ENCODE measurements at places on chromosomes 12 and 14. TPM values are rescaled to one million over a fixed set of nuclear protein-coding genes. Genes with fewer than 3 reads are reported as not detected.

DNA sequence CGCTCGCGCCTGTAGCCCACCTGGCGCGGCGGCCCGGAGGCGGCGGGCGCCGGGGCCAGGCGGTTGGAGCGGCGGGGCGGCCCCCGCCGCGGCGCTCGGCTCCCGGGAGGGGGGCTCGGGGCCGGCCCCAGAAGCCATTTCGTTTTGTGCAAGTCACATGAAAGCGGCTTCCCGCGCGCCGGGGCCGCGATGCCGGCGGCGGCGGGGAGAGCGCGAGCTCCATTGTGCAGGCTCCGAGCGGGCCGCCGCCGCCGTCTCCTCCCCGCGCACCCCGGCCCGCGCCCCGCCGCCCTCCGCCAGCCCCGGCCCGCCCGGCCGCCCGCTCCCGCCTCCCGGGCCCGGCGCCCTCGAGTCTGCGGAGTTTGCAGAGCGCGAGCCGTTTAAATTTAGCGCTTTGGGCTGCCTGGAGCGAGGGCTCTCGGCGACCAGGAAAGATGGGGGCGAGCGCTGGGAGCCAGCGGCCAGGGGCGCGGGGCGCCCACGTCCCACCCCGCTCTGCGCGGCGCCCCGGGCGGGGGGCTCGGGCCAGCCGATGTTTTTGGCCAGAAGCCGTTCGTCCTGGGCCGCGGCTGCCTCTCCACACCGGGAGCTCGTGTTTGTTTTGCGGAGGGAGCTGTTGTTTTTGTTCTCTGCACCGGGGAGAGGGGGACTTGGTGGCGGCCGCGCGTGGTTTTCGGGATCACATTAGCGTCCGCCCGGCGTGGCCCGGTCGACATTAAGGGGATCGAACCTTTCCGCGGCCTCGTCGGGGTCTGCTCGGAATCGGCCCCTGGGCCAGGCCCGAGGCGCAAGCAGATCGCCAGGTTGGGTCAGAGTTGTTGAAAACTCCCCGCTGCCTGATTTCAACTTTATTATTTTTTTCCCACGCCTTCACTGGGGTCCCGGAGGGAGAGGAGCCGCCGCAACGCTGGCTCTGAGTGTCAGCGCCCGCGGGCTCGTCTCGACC, 982 bp downstream of the BCL7A start:
- no peak for DNase-seq

DNA sequence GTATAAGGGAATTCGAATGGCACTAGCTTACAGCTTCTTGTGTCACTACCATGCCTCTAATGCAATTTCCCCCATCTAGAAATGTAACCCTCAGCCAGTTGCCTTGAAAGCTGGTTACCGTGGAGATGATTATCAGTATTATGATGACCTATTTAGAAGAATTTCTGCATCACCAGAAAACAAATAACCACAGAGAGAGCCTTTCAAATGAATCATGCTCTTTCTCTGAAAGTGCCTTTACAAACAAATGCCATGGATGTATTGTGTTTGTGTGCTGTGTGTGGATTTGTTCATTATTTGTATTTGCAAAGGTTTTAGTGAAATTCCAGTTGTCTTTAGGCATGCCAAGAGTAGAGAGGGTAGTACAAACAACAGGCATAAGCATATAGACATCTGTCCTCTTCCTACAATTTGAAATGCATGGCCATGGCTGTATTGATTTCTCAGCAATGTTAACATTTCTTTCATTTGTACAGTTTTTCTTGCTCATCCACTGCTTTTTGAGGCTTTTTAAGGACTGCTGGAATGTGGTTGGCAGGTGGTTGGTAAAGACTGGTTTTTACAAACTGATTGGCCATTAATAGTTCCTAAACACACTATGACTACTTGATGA, 266.5 kb downstream of the PAWR start:
- no peak for DNase-seq

DNA sequence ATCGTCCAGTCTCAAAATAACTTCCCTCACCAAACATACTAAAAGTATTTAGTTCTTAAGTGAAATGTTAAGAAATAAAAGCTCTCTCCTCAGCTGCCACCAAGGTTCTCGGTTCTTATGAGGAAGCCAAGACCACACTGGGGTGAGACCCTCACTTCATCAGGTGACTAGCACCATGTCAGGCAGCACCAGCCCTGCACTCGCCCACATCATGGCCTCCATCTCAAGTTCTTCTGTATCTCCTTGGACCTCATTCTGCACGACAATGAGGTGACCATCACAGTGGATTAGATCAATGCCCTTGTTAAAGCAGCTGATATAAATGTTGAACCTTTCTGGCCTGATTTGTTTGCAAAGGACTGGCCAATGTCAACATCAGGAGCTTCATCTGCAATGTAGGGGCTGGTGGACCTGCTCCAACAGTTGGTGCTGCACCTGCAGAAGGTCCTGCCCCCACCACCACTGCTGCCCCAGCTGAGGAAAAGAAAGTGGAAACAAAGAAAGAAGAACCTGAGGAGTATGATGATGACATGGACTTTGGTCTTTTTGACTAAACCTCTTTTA, 12.4 kb downstream of the SEC23A start:
- no peak for DNase-seq

TBC1D30 gene
- 1.7 TPM for total RNA-seq

C12orf60 gene
- total RNA-seq = 3.1 TPM

DNA sequence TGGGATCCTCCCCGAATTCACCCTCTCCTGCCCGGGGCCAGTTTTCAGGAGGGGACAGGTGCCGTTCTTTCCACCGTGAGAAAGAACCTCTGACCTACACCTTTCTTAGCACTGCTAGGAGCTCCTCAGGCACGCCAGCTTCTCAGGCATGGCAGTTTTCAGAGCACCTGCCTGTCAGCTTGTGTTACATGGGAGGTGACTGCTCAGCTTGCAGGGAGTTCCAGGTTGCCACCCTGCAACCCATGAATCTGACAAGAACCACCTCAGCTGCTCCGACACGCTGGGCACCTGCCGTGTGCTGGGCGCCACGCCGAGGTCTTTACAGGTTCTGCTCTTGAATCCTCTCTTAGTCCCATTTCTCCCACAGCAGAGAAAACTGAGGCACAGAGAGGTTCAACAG, 12.9 kb downstream of the BRI3BP start:
- no peak for DNase-seq

DNA sequence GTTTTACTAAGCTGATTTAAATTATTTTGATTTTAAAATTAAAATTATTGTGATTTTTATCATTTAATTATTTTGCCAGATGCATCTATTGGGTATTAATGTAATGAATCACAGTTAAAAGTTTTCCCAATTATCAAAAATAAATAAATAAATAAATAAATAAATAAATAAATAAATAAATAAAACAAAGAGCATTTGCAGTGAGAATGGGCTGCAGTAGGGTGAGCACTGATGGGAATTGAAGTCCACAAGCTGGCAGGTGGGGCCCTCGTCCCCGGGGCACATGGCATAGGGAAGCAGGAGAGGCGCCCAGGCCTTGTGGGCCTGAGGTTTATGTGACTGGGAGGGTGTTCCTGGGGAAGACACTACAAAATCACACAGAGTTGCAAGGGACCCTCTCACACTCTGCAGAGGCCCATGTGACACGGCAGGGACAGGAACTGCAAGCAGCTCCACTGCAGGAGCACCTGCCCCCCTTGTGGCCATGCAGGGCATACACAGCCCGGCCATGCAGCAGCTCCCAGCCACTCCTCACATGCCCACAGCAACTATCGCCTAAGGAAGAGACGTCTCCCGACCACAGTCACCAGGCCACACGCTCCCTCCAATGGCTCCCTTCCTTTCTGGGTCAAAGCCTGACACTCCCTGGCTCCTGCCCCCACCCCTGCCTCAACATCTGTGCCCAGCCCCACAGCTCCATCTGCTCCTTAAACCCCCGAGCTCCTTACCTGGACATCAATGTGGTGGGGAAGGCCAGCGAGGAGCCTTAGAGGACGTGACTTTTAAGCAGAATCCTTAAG, 256.3 kb upstream of the SFSWAP start:
- DNase-seq = no peak

UNC79 gene
- 0.07 TPM for total RNA-seq

Measured in CD8-positive, alpha-beta memory T cell (primary cell).